ENCODE measurements at places on chromosomes 12 and 14.

DNA sequence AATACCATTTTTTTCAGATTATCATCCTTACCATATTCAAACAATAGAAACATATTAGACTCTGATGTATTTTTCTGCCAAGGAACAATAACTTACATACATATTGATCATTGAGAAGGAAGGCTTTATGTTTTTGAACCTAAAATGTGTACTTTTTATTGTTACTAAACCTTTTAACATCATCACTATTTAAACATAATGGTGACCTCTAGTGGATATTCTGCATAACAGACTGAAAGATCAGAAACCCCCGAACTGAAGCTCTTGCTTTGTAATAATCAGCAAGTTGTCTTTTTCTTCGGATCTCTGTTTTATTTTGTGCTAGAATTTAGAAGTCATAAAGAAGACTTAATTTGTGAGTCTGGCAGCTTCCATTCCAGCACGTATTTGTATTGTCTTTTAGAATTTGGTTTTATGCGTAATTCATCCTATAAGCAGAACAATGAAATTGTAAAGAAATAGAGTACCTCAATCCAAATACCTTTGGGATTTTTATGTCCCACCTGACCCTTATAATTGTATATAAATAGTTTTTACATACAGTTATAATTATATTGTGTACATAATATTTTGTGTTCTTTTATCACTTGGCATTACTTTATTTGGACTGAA lies 125.9 kb upstream of the ATF1 start:
- peak; percentile 59 for DNase-seq

GRCh38 chr12:2329661-2330210 lies 276.9 kb downstream of the CACNA1C start:
- no peak for DNase-seq

DNA sequence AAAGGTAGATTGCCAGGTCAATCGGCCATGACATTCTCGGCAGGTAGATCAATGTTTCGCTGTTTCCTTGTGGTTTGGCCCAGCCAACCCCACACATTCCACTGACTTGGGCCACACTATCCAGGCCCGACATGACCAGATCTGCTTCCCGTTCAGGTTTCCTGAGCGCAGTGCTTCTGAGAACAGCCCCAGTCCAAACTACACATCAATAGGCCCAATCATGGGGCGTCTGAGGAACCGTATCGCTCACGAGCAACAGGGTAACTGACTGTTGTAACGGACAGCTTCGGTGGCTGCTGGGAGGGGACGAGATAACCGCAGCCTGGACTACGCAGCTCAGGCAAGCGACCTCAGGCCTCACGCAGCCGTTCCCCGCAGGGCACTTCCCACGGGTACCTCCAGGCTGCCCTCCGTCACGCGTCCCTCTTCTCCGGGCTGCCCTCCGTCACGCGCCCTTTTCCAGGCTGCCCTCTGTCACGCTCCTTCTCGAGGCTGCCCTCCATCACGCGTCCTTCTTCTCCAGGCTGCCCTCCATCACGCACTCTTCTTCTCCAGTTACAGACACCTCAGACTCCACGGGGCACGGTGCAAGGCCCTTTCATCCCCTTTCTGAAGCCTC lies 14.7 kb downstream of the ZNF605 start:
- DNase-seq: no peak

DNA sequence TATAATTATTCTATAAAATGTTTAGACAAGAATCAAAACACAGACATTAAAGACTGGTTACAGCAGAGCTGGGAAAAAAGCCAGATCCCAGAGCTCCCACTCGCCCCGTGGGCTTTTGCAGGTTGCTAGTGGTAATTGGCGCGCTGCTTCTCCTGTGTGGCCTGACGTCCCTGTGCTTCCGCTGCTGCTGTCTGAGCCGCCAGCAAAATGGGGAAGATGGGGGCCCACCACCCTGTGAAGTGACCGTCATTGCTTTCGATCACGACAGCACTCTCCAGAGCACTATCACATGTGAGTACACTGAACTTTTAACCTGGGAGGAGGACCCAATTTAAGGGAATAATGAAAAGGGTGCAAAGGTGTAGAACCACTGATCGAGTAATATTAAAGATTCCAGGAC lies 7.5 kb downstream of the TMEM52B start:
- no peak for DNase-seq

DNA sequence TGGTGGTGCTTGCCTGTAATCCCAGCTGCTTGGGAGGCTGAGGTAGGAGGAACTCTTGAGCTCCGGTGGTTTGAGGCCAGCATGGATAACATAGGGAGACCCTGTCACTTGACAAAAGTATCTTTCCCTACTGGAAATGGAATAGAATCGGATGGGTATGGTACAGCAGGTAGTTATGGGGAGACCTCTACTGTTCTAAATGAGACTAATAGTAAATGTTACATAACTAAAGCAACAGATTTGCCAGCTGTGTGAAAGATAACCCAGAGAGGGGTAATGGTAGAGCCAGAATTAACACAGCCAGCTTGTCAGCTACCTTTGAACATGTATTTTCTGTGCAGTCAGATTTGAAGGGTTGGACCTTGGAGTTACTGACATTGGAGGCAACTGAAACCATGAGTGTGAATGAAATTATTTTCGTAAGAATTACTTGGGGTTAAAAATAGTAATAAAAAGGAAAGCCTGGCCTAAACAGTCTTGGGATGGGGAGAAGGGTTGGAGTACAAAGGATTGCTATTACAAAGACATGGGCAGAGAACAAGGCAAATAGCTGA lies 21.7 kb upstream of the NUP107 start:
- no peak for DNase-seq

DNA sequence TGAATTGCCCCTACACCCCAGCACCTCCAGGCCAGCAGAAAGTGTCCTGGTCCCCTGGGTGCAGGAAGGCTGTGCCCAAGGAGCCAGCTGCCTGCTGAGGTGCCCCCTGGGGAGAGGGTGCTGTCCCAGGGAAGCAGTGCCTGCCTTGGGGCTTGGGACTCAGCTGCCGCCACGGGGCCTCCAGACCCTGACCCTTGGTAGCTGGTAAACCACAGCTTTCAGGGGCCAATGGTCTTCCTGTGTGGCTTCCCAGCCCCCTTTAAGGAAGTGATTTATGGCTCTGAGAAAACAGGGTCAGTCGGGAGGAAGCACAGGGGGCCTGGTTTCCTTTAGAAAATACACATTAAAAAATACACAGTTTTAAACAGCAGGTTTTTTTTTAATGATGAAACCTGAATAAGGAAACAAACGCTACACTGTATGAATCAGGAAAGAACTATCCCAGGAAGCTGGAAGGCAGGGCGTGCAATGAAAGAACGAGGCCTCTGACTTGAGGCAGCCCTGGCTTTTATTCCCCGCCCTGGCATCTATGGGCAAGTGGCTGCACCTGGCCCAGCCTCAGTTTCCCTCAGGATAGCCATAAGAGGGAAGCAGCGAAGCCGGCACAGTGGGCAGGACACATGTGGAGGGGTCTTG lies 40.6 kb upstream of the EML1 start:
- DNase-seq: no peak

GRCh38 chr14:89773644-89774316 lies 180.8 kb downstream of the EFCAB11 start:
- DNase-seq: peak; percentile 16
